ENCODE measurements at places on chromosomes 5 and 9.

GRCh38 chr9:77291714-77292113, 114.4 kb downstream of the VPS13A start:
- DNase-seq = no peak

DNA sequence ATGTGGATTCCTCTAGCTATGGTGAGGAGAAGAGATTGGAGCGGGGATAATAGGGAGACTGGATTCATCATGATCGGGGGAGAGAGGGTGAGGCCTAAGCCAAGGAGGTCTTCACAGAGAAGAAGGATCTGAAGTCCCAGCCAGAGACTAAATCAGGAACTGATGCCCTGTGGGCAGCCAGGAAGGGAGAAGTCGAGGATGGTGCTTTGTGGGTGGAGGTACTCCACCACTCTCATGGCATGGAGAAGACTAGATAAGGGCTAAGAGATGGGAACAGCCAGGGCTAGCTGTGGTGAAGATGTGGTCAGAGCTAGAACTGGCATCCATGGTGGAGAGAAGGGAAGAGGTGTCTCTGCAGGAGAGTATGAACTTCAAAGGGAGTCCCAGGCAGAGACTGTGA, 3.0 kb upstream of the RGS14 start:
- peak; percentile 41 for DNase-seq

GRCh38 chr5:106649031-106649430, 1021.7 kb downstream of the EFNA5 start:
- no peak for DNase-seq

DNA sequence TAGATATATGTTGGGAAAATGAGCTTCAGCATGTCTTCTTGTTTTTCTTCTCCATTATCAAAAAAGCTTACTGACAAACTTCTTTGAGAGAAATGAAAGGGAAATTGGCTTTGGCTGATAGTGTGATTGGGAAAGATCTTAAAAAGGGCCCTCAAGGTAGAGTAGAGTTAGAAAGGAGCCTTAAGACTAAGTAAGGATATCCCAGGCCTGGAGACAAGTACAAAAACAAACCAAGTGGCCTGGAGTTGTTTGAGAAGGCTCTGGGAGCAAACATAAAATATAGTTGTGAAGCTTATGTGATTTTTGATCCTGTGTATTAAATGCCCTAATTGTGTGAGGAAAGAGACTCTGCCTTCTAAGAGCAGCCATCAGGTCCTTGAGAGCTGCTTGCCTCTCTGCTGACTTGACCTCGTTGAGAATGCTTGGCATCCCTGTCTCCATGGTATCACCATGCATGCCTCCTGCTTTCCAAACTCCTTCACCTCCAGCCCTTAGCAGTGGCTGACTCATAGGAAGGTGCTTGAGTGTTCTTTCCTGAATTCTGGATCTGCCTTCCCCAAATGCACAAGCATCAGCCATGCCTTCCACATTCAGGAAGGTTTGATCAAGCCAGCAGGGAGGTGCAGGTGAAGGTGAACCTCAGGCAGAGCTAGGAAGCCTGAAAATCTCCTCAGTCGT, 78.9 kb downstream of the SMARCA2 start:
- DNase-seq = no peak

DNA sequence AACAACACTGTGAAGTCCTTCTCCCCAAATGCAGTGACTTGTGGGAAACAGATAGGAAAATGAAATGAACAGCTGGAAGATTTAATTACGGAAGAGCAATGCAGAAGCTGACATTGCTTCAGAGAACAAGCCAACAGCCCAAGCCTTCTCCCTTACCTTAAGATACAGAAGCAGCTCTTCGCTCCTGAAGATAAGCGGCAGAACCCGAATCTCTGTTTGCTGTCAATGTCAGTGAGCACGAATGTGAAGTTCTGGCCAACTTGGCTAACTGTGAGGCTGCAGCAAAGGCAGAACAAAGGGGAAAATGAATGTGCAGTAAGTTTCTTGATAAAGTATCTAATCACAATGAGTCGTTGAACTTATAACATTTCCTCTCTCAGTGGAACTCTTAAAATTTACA, 172.4 kb downstream of the DENND1A start:
- DNase-seq = no peak

- DNase-seq = peak; percentile 41
These were observed 71.5 kb downstream of the IL6ST start for GRCh38 chr5:55923177-55923771.

DNA sequence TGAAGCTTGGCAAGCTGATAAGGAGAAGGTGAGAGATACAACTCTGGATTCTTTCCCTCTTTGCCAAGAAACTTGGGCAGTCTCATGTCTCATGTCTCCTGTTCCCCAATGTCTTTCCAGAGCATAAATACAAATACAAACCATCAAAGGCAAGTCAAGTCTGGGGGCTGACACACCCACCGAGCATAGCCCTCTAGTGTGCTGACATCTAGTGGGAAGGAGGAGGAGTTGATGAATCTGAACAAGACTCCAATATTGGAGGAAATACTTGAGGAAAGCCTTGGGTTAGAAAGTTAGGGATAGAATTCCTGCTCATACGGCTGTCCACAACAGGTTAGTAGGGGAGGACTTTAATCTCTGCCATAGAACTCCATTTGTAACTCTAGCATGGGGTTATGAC, 8.6 kb downstream of the MLANA start:
- DNase-seq = no peak

GRCh38 chr9:18371141-18371540, 102.8 kb upstream of the ADAMTSL1 start:
- no peak for DNase-seq

DNA sequence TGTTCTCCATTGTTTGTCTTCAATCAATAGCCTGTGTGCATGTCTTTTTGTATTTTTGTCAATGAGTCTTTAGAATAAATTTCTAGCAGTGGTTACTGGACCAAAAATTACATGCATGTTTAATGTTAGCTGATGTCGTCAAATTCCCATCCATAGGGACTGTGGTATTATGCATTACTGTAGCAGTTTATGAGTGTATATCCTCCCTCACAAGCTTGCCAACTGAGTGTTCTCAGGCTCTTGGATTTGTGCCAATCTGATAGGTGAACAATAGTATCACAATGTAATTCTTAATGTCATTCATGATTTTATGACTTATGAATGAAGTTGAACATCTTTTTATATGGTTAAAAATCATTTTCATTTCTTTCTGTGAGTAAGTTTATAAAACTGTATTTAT, 13.0 kb downstream of the SNX24 start:
- no peak for DNase-seq
